ENCODE measurements at places on chromosomes 7 and 10. TPM values are rescaled to one million over a fixed set of nuclear protein-coding genes. Genes with fewer than 3 reads are reported as not detected.

The ACSM6 gene
- total RNA-seq, result not detected

The PAOX gene
- 1.9 TPM for total RNA-seq

The CALHM3 gene
- total RNA-seq, result 0.47 TPM

The CLRN3 gene
- not detected for total RNA-seq

Data from A549 treated with Mapracorat at 1 μM for 4 hours (cell line).